CD4-positive, alpha-beta T cell treated with Interleukin-6 for 4 hours (primary cell): ENCODE measurements at places on chromosomes 5 and 9.

DNA sequence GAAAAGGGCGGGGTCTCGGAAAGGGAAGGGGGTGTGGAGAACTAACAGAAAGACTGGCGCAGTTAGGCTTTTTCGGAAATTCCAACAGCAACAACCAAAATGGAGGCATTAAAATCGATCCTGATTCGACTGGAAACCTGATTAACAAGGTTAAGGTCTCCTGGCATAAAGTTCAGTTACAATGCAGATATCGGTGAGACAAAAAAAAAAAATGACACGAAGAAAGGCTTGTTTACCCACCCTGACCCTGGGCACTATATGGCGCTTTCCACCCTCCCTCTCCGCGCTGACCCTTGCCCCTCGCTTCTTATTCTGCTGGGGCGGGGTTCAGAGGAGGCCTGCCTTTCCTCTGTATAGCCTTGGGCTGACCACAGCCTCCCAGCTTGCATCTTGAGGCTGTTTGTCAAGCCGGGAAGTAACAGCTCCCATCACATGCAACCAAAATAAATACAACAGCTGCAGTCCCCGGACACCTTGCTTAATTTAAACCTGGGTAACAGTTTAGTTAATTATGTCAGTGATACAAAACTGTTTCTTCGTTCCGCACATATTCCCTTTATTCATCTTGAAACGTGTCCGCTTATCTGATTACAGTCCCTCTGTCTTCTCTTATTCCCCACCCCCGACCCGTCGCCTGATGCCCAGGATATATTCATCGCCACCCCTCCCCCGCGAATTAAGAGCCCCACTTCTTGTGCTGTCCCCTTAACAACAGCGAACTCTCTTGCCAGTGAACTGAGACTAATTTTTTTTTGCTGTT lies 795 bp upstream of the PJA2 start:
- peak; percentile 49 for DNase-seq

DNA sequence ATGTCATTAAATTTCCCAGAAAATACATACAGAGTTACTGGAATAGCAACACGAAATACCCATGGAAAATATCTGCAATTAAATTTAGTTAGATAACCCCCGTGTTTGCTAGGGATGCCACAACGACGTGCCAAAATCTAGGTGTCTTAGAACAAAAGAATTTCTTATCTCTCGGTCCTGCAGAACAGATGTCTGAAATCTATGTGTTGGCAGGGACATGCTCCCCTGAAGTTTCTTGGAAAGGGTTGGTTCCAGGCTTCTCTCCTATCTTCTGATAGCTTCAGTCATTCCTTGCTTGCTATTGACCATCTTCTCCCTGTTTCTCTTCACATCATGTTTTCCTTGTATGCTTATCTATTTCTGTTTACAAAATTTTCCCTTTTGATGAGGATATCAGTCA lies 1067.0 kb downstream of the CDH18 start:
- DNase-seq = no peak

DNA sequence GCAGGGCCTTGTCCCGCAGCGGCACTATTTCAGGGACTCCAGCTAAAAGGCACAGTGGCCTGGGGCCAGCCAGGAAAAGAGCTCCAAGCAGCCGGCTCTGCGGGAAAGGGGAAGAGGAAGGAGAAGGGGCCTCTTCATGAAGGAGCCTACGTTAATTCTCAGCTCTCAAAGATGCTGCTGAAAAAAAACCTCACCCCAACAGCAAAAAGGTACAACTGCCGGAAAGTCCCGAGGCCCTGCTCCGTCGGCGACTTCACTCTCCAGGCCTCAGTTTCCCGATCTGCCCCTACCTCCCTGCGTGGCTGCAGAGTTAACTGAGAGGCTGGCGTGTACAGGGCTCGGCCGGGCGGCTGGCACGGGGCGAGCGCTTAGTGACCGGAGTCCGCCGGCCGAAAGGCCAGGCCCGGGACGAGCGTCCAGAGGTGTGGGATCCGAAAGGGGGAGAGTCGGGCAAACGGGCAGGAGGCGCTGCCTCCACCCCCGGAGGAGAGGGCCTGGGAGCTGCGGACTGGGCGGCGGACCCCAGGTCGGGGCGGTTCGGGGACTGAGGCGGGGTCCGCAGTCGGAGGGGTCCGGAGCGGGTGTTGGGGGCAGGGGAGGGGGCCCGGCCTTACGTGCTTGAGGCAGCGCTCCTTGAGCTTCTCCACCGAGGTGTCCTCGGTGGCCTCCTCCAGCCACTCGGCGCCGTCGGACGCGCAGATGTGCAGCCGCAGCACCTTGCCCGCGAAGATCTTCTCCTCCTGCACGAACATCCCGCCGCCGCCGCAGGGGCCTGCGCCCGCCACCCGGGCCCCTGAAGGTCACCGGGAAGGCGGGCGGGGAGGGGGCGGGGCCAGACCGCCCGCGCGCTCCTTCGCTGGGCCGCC lies 529 bp downstream of the UBAC1 start:
- DNase-seq = no peak

DNA sequence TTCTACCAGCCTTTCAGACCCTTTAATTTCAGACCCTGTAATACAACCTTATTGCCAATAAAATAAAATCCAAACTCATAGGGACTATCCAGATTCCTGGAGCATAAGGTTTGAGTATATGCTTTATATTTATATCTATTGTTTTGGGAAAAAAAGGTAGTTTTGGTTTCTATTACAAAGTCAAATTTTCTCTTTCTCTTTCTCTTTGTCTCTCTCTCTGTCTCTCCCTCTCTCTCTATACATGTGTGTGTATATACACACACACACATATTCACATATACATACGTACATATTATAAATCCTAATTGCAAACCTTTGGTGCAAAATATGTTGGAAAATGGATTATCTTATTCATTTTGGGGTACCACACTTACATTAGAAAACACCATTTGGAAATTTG lies 39.0 kb downstream of the TMEM232 start:
- DNase-seq = no peak

DNA sequence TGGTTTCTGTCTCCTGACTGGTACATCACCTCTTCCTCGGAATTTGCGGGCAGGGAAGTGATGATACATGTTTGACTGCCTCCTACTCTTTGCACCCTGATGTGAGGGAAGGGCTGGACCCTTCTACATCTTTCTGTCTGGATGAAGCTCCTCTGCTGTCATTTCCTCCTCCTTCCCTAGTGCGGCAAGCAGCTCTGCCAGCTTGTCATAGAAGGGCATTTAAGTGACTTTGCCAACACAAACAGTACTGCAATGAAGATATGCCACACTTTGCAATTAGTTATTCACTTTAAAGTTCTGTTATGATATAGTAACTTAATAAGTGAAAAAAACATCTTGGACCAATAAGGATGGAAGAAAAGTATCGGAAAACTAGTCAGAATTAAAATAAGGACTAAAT lies 48.5 kb upstream of the ABL1 start:
- DNase-seq = no peak

- DNase-seq = no peak
These were observed 3.5 kb downstream of the TMEM38B start for GRCh38 chr9:105697871-105698270.

DNA sequence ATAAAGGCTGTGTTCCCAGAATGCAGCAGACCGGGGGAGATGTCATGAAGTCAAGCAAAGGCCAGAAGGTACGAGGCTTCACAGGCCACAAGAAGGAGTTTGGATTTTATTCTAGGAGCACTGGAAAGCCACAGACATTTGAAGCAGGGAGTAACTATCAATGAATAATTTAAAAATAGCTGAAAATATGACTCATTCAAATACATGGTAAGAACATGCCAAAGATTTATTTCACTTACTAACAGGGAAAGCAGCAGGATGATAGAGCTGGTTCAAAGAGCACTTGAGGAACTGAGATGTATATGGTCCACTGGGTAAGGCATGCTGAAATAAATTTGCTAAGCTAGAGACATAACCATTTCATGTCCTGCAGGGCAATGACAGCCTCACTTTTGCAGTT lies 53.2 kb downstream of the MSX2 start:
- no peak for DNase-seq

DNA sequence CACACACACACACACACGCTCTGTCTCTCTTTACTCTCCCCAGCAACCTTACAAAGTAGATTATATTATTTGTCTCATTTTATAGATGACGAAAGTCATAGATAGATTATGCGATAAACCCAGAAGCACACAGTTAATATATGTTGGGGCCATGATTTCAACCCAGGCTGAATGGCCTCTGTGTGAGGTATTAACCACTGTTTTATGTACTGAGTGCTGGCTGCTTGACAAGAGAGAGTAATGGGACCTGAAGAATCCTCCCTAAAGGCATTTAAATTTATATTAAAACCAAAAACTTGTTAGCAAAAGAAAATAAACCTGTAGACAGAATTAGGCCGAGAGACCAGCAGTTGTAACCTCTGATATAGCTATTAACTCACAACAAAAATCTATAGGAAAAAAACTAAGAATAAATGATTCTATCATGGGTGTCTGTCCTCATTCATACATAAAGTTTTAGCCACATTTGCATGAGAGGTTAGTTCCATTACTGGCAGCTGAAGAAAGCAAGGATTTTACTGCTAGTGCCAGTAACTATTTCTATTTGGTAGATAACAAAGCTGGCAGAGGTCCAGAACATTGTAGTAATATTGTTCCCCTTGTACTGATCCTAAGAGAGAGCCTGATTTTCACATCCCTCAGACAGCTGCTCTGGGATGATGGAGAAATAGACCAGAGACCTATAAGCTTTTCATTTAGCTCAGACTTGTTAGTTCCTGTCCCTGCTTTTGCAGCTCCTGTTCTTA lies 250.9 kb downstream of the ADGRV1 start:
- DNase-seq = no peak

DNA sequence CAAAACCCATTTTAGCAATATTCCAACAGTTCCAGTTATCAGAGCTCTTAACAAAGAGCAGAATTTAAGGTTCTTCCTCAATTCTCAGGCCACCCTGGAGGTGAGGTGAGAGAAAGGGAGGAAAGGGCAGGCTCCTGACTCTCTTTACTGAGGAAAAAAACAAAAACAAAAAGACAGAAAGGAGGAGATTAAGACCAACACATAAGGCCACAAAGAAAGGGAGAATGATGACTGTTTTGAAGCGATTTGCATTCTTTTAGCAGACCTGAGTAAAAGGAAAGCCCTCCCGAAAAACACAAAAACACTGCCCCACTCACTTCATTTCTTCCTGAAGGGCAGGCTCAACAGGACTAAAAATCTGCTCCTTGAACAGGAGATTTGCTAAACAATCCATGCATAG lies 300.5 kb downstream of the ARL15 start:
- no peak for DNase-seq

- no peak for DNase-seq
These were observed 26.9 kb downstream of the ADAM19 start for GRCh38 chr5:157548513-157549282.
